A172 (cell line): ENCODE measurements at places on chromosomes 2 and 18. TPM values are rescaled to one million over a fixed set of nuclear protein-coding genes. Genes with fewer than 3 reads are reported as not detected.

DNA sequence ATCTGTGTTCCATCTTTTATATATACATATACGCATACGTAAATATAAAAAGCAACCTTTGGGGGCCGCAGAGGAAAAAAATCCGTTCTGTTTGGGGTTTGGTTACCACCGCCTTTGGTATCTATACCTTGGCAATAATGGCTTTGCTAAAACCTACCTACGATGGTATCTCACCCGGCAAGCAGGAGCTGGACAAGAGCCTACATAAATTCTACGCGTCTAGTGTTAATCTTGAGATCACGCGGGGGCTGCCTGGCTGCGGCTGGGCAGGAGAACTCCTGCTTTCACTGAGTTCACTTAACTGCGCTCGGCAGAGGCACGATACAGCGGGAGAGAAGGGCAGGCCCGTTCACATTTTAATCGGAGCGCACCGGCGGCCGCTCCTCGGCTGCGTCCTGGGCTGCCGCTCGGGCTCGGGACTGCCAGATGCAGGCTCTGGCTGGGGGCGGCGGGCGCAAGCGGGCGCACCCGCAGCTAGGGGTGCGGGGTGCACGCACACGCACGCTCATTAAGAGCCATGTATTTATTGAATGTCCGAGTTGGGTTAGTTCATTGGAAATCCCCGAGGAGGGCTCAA, 1.7 kb upstream of the POU3F3 start:
- DNase-seq = no peak

- DNase-seq = no peak
Measured at GRCh38 chr2:224831530-224831929, 115.4 kb upstream of the CCDC195 start.

The SPDYA gene
- 0.10 TPM in 1 of 2 replicates, not detected in the other for total RNA-seq

DNA sequence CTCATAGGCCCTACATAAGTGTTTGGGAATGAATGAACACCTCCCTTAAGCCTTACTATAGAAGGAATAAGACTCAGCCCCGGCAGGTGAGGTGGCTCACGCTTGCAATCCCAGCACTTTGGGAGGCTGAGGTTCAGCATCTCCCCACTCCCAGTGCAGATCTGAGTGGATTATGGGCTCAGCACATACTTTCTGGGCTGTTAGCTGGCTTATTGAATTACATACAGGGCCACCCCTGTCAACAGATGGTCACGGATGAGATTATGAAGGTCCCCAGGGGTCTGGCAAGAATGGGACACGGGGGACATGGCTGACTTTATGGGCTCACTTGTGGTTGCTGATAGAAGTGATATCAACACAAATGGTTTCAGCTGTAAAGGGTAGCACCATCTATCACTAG, 322.3 kb downstream of the TSN start:
- no peak for DNase-seq

The SPATS2L gene
- 150 and 154 TPM in 2 replicates for total RNA-seq

The UGT1A3 gene
- not detected in 2 replicates for total RNA-seq

DNA sequence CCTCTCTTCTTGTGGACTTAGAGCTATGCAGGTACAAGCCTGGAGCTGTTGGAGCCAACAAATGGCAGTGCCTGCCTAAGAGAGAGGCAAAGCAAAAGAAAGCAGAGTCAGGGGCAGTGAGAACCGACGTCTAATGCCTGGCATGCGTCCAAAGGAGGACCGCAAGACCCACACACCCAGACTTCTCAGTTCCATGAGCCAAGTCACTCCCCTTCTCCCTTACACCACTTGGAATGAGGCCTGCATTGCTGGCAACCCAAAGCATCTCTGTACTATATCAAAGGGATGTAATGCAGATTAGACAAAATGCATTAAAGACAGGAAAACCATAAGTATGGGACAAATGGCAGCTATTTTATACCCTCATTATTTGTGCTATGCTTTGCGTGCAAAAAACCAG, 49.9 kb upstream of the RNU4ATAC start:
- no peak for DNase-seq

The DAW1 gene
- total RNA-seq = 1.7 and 2.0 TPM in 2 replicates

- no peak for DNase-seq
Measured at GRCh38 chr2:162401871-162402270, 57.9 kb downstream of the GCA start.

The TTN gene
- 0.02 TPM in 1 of 2 replicates, not detected in the other for total RNA-seq

GRCh38 chr2:134745546-134745945, 26.7 kb upstream of the TMEM163 start:
- DNase-seq = no peak

The PTPRN gene
- total RNA-seq = 19.3 and 31.5 TPM in 2 replicates

- DNase-seq = no peak
Measured at GRCh38 chr18:4750393-4751346, 295.6 kb upstream of the DLGAP1 start.

The C2orf74 gene
- total RNA-seq = 51.5 and 80.7 TPM in 2 replicates

GRCh38 chr2:241018051-241018891, 19.9 kb downstream of the SNED1 start:
- DNase-seq = peak; percentile 46

The RFTN2 gene
- total RNA-seq = 0.12 TPM in 1 of 2 replicates, not detected in the other

The MIB1 gene
- 69.9 and 78.9 TPM in 2 replicates for total RNA-seq

- DNase-seq = peak; percentile 69
Measured at GRCh38 chr2:238169048-238169707, 10.4 kb downstream of the ERFE start.

- no peak for DNase-seq
Measured at GRCh38 chr2:76170856-76171255, 460.1 kb upstream of the GCFC2 start.

The FASTKD1 gene
- total RNA-seq = 37.3 and 40.4 TPM in 2 replicates

The SLC14A1 gene
- 1.6 TPM in 1 of 2 replicates, not detected in the other for total RNA-seq

The MTCL1 gene
- 33.6 and 39.6 TPM in 2 replicates for total RNA-seq

GRCh38 chr2:161223139-161223732, 63.0 kb downstream of the TANK start:
- peak; percentile 14 for DNase-seq

DNA sequence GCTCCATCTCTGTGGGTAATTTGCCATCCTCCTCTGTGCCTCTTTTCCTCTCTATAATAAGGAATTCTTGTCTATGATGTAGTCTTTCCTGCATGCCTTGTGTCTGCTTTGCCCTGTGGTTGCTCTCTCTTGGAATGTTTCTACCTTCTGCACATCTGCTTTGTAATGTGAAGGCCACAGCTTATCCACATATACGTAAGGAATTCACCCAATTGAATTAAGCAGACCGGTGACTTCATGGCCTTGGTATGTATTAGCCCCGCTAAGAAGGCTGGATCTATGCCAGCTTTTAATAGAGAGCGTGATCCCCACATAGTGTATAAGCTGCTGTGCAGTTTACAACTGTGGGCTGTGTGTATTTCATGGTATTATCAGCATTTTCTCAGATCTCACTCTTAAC, 274.7 kb downstream of the RNF144A start:
- DNase-seq = peak; percentile 90

DNA sequence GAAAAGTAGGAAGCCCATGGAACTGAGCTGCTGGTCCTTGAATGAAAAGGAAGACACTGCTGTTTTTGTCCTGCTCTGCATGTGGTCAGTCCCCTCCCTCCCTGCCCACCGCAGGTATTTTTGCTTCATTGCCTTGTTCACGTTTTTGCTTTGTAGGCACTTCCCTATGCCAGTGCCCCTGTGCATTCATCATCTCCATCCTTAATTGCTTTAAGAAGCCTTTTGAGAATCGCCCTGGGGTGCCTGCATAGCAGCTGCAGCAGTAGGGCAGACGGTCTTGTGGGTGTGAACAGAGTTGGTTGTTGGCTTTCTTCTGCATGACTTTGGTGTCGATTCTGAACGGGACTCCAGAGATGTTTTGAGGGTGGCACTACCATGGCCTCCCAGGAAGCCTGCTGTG, 97.0 kb downstream of the CABLES1 start:
- DNase-seq = no peak

The SMC6 gene
- total RNA-seq = 29.4 and 38.6 TPM in 2 replicates

- DNase-seq = peak; percentile 81
Measured at GRCh38 chr2:166373951-166374350, 1.8 kb downstream of the SCN9A start.

The VRK2 gene
- total RNA-seq = 0.19 TPM in 1 of 2 replicates, not detected in the other

DNA sequence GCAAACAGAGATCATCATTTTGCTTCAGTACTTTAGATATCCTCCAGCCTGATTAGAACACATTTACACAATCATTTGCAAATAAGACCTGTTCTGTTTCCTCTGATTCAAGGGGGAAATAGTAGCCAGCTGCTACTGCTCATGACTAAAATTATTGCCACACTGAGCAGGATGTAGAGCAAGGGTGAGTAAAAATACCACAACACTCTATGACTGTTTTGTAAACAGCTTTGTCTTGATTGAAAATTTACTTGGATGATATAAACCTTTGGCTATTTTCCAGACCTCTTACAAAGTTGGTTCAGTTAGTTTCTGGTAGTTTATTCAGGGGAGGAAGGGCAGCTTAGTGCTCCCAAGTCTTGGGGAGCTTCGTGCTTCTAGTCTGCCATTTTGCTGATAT, 286.4 kb upstream of the CNTNAP5 start:
- no peak for DNase-seq

- no peak for DNase-seq
Measured at GRCh38 chr2:150320608-150321007, 166.9 kb downstream of the RND3 start.

GRCh38 chr2:137969418-137969765, 5.1 kb downstream of the HNMT start:
- peak; percentile 92 for DNase-seq

The STK11IP gene
- 15.3 and 15.4 TPM in 2 replicates for total RNA-seq

The SERPINB2 gene
- not detected in 2 replicates for total RNA-seq

DNA sequence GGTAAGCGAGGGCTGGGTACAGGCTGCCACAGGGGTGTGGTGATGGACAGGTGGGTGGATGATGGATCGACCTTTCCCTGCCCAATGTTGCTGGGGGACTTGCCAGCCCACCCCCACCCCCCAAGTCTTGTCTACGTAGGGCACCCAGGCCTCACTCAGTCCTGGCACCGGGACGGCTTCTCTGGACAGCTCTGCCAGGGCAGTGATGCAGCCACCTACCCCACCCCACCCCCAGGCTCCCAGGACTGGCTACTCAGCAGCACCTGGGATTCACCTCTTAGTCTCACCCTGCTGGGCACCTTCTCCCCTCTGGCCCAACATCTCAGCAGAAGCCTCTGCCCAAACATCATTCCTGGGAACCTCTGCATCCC, 55.7 kb downstream of the ANKMY1 start:
- no peak for DNase-seq

- DNase-seq = no peak
Measured at GRCh38 chr2:238986491-238987351, 138.8 kb downstream of the TWIST2 start.

The TRABD2A gene
- 10.6 and 12.6 TPM in 2 replicates for total RNA-seq

The SERPINB13 gene
- not detected in 2 replicates for total RNA-seq

The ASTL gene
- total RNA-seq = not detected in 2 replicates

- no peak for DNase-seq
Measured at GRCh38 chr2:131034122-131035051, 58.9 kb downstream of the FAM168B start.

DNA sequence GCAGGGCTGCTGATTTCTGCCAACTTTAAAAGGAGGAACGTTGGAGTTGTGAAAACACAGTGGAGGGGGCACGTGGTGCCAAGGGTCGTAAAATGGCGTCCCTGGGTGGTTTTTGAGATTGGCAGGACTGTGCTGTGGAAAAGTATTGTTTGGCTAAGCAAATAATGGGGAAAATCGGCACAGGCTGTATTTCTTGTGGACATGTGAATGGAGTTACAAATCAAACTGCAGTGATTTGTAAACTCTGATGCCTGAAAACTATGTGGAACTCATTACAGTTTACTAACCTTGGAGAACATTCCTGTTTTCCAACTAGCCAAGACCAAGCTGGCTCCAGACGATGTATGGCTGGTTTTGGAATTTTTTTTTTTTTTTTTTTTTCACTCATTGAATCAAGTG, 68.7 kb downstream of the KCTD1 start:
- DNase-seq = peak; percentile 26
